ENCODE measurements at places on chromosomes 5 and 9.

GRCh38 chr9:136363949-136364748 is 605 bp upstream of the DNLZ start:
- DNase-seq: no peak

- no peak for DNase-seq
Observed at GRCh38 chr5:148353634-148354033, 18.3 kb downstream of the SPINK9 start.

DNA sequence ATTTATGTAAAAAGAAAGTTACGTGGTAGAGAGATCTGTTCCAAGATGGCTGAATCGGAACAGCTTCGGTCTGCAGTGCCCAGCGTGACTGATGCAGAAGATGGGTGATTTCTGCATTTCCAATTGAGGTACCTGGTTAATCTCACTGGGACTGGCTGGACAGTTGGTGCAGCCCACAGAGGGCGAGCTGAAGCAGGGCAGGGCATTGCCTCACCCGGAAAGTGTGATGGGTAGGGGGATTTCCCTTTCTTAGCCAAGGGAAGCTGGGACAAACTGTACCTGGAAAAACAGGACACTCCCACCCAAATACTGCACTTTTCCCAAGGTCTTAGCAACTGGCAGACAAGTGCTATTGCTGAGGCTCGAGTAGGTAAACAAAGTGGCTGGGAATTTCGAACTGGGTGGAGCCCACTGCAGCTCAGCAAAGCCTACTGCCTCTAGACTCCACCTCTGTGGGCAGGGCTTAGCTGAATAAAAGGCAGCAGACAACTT is 13.1 kb upstream of the HSD17B4 start:
- peak; percentile 57 for DNase-seq

DNA sequence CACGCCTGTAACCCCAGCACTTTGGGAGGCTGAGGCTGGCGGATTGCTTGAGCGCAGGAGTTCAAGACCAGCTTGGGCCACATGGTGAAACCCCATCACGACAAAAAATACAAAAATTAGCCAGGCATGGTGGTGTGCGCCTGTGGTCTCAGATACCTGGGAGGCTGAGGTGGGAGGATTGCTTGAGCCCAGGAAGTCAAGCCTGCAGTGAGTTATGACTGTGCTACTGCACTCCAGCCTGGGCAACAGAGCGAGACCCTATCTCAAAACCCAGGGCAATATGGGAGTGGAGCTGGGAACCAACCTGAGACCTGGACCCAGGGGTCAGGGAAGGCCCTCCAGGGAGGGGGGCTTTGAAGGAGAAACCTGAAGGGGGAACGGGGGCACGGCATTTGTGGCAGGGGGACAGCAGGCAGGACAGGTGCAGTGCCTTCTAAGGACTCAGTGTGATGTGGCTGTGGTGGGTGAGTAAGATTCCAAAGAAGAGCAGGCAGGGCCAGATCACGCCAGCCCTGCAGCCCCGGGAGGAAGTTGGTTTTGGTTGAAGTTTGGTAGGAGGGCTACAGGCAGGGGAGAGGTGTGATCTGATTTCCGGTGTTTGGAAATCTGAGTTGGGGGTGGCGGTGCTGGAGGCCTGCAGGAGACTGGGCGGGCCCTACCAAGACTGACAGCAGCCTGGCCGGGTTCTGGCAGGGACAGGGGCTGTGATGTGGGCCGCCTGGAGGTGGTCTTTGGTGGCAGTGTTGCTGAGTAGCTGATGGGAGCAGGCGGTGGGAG is 46.2 kb downstream of the NTNG2 start:
- DNase-seq: no peak

- no peak for DNase-seq
Observed at GRCh38 chr5:118557251-118557661, 431.1 kb downstream of the DTWD2 start.

DNA sequence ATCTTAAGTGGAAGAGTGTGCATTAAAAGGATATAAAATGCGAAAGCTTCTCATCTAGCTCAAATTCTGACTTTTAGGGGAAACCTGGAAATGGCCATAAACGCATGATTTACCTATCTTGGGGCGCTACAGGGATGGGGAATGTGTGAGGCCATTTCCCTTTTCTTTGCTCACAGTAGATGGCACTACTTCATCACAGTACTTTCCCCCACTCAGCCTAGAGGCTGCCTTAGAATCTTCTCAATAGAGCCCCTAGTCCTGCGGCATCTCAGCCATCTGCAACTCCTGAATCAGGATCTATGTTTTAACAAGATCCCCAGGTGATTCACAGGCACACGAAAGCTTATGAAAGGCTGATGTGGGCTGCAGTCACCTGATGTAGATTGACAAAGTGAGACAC is 110.8 kb downstream of the LHFPL2 start:
- no peak for DNase-seq

GRCh38 chr5:61292062-61292657 is 39.9 kb upstream of the ZSWIM6 start:
- no peak for DNase-seq

- no peak for DNase-seq
Observed at GRCh38 chr9:130292106-130292505, 26.5 kb downstream of the HMCN2 start.

DNA sequence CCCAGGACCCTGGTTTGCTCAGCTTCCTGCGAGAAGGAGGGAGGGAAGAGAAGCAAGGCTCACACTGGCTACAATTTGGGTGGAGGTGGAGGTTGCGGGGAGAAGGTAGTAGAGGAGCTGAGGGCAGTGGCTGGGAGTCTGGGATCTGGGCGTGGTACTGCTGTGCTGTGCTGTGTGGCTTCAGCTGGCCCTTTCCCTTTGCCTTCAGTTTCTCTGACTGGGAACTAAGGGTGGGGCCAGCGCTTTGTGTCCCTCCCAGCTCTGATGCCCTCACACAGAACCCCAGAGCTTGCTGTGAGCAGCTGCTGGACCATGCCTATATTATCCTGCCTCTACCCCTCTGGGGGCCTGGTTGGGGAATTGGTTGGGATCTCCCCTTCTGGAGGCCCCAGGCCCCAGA is 60.9 kb downstream of the RGS3 start:
- DNase-seq: peak; percentile 64

DNA sequence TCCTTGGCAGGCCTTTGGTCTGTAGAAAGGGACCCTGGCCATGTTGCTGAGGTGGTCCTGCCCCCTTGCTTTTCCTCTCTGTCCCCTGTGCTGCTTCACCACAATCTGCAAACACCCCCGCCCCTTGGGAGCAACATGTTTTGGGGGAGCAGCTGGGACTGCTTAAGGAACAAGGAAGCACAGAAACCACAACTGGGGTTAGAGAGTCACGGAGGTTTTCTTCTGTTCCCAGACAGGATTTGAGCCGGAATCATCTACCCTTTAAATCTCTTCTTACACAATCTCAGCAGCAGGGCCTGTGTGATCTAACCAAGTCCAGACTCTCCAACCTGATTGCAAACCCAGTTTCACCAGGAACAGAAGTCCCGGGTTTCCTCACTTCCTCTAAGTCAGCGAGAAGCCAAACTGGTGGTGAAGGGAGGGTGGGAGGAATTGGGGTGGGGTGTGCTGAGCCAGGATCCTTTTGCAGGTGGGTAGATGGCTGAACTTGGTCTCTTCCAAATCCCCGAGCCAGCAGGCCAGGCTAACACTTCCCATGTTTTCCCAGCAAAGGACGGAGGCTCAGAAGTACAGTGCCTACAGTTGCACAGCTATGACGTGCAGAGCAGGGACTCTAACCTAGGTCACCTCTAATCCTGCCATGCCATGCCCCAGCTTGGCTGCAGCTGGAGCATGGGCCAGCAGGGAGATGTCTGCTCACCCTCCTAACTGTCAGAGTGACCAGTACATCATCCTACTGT is 25.0 kb downstream of the SH3PXD2B start:
- DNase-seq: peak; percentile 62

- no peak for DNase-seq
Observed at GRCh38 chr5:137195483-137195882, 303.6 kb downstream of the SPOCK1 start.

DNA sequence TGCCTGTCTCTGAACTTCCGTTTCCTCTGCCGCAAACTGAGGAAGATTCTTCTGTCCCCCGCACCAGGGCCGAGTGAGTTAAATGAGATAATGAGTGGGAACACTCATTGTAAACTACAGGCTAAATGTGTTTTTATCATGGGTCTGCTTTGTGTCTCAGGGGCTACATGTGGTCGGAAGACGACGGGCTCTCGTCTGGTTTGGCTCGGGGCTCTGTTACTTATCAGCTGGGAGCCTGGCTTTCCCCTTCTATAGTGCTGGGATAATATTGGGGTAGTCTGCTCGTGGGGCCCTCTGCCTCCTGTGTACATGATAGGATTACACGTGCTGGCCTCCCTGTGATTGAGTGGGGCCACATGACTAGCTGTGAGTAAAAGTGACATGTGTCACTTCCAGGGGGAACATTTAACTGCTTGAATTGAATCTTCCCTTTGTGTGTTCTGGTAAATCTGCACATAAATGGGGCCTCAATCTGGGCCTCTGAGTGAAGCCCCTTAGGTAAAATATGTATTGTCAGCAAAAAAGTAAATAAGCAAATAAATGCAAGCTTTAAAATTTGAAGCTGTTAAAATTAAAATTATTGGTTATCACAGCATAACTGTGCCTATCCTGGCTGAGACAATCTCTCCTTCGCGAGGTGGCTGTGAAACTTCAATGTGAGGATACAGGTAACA is 86.9 kb upstream of the SH3PXD2B start:
- no peak for DNase-seq

DNA sequence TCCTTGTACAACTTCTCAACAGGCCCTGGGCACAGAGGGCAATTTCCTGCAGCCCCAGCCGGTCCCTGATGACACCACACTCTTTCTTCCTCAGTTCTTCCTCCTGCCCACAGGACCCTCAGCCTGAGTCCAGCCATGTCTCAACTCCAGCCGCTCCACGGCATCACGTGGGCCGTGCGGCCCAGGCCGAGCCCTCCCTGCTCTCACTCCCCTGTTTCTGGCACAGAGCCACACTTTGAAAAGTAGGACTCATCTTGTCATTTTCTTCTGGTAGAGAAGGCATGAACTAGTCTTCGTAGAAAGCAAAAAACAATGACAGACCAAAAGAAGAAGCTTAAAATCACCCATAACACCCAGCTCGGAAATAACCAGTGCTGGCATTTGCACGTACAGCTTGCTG is 404.7 kb upstream of the IRX1 start:
- DNase-seq: no peak

- DNase-seq: peak; percentile 64
Observed at GRCh38 chr9:132994410-132995120, 16.1 kb downstream of the GFI1B start.

DNA sequence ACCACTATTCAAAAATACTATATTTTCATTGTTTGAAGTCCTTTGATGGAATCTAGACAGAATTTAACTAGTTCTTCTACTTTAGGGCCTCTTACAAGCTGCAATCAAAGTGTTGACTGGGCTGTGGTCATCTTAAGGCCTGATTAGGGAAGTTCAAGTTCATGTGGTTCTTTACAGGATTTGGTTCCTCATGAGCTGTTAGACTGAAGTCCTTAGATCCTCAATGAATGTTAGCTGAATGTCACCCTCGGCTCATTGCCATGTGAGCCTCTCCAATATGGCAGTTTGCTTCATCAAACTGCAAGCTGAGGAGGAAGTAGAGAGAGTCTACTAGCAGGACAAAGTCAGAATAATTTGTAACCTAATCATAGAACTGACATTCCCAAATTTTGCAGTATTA is 135.1 kb downstream of the CSNK1G3 start:
- DNase-seq: no peak

- DNase-seq: no peak
Observed at GRCh38 chr9:83030391-83031107, 32.4 kb downstream of the RASEF start.

DNA sequence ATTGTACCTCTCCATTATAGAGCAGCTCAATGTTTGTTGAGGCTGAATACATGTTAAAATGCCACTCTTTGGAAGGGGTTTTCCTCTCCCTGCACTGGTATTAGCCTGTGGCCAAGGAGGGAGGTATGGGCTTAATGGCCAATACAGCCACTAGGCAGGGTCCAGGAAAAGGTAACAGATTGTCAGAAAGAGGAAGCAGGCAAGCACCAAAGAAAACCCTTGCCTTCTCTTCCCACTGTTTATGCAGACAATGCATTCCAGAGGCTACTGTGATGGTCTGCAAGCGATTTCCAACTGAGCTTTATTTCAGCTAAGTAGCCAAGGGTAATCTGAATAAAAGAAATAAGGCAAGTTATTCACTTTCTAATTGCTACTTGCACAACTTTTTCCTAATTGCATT is 95.3 kb upstream of the SLC27A6 start:
- DNase-seq: no peak

DNA sequence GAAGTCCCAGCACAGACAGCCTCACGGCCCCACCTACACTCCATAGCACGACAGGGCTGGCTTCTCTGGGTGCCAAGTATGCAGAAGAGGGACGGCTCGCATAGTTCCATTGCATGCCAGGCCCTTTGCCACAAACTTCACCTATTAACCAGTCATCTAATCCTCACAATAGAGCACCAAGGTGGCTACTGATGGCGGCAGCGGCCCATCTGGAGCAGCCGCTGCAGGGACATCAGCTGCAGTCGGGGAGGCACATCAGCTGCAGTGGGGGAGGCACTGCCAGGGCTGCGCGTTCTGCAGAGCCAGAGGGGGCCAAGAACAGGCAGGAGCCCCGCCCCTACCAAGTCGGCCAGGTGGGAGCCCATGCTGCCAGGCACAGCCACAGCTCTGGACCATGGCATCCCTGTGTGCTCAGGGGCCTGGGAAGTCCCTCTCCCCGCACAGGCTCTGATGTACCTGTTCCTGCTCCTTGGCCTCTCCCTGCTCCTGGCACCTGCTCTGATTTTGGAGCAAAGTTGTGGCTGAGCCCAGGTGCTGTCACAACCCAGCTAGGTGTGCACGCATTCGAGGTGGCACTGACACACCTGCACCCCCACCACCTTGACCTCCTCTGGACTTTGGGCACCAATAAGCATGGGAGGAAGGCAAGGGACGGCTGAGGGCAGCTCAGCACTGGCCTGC is 61.5 kb upstream of the SYNPO start:
- no peak for DNase-seq

GRCh38 chr5:150931368-150931965 is 26.7 kb upstream of the ZNF300 start:
- DNase-seq: no peak

DNA sequence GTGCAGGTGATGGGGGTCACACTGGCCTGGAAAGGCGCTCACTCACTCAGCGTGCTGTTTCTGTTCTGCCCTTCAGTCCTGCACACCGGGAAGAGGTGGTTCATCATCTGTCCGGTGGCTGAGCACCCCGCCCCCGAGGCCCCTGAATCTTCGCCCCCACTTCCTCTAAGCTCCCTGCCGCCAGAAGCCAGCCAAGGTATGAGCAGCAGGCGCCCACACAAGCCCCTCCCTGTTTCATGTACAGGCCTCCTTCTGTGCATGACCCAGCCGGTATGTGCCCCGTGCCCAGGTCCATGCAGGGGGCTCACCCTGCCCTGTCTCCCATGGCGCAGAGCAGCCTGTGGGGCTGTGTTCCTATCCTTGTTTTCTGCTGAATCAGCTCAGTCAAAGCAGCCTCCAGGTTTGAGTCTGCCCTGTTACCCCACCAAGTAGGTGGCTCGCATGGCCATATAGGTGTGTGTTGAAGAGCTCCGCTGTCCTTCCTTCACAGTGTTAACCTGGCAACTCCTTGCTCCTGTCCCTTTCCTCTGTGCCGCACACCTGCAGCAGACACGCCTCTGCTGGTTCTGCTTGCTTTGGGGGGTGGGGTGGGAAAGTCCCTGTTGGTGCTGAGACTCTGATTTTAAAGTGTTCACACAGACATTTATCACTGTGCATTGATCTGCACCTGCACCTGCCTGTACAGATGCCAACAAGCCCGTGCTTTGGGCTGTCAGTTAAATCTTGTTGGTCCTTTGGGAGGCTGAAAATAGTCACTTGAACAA is 84.8 kb downstream of the WNK2 start:
- DNase-seq: peak; percentile 72

Data from Peyer's patch (tissue), 4 donors.